Uterus (tissue), 4 donors: ENCODE measurements at places on chromosomes 3 and 15.
A peak's percentile ranks its signal among the peaks of the same experiment; 100 is the strongest.

- no peak for DNase-seq
Measured at GRCh38 chr3:14288177-14288788, 109.7 kb downstream of the LSM3 start.

- DNase-seq, result no peak
Measured at GRCh38 chr3:52253314-52254304, 8.1 kb downstream of the PPM1M start.

- DNase-seq, result no peak
Measured at GRCh38 chr3:31721676-31722075, 189.0 kb downstream of the STT3B start.

DNA sequence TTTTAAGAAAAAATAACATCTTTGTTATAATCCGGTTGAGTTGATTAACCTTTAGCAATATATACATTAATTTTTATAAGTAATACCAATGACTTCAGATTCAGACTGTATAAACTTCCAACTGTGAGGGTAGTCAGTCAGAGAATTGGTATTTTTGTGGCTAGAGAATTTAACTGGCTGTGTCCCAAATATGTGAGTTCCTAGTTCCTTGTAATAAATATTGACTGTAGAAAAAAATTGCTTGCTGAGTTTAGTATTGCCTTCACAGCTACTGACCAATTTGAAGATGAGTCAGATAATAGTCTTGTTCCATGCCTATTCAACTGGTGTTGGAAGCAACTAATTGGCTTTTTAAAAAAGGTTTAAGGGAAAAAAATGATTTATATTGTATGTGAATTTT lies 210.8 kb downstream of the GAP43 start:
- no peak for DNase-seq

- peak; percentile 95 for DNase-seq
Measured at GRCh38 chr15:78872155-78872971, at the start of gene MORF4L1. MORF4L1 (plus strand) TSS chr15:78872890; CDS start chr15:78873018, 128 bp downstream.

DNA sequence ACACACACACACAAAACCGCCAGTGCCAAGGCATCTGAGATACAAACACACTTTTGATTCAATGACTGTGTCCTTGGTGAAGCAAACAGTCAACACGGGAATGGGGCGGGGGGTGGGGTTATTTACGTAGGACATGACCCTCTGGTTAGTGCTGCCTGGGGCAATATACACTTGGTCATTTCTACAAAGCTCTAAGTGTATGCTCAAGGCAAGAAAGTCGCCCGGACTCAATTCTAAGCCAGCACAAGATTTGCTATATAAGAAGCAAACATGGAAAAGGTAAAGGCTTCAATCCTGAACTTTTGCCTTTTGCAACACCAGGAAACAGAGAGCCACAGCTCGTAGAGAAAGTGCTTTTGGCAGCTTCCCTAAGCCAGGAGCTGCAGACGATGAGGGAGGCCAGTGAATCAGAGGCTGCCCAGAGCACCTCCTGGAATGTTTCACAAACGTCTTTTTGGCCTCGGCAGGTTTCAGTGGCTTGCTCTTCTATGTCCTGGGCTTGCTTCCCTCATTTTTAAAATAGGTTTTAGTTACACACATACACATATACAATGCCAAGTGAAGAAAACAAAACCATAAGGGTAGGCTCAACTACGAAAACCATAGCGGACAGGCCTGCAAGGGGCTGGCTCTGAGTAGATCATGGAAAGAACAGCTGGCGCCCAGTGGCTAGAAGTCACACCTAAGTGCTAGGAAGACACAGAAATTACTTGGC lies 73.6 kb downstream of the TM4SF4 start:
- peak; percentile 73 for DNase-seq

DNA sequence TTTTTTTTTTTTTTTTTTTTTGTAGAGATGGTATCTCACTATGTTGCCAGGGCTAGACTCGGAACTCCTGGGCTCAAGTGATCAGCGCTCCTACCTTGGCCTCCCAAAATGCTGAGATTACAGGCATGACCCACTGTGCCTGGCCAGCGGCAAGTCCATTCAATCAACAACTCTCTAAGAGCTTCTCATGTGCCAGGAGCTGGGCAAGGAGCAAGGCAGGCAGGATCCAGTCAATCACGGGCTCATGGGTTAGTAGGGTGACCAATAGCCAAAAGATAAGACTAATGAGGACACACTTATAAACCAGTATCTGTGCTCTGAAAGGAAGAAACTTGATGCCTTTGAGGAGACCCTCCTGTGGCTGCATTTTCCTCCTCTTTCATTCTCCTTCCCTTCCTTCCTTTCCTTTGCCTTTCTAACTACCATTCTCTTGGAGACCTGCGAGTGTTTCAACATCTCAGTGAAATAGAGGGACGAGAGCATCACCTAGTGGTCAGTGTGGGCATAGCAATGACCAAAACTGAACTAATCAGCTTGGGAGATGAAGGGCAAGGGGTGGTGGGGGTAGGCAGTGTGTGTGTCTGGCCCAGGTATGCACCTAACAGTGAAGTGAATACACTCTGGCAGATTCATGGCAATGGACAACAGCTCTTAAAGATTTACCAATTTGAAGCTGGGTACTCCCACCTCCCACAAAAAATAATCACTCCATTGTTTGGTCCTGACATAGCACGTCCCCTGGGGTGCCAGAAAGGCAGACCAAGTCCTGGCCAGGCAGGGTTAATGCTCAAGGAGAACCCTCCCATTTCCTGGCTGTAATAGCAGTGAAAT lies 6.3 kb downstream of the RPP25 start:
- peak; percentile 83 for DNase-seq

DNA sequence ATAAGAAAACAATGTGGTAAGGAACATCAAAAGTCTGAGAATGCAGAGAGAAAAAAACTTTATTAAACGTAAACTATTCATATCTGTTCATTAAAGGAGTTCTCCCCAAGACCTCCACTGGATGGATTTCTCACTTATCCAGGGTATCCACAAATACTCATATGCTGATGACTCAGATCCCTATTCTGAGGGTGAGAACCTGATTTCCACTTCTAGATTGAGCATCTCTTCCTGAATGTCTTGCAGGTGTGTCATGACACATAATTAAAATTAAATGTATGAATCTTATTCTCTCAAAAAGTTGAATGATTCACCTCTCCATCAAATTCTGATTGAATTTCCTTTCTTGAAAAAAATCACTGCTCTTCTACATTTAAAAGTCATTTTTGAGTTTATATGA lies 199.9 kb downstream of the MFSD1 start:
- DNase-seq, result no peak

- DNase-seq, result no peak
Measured at GRCh38 chr3:50623840-50624474, 7.0 kb downstream of the MAPKAPK3 start.

DNA sequence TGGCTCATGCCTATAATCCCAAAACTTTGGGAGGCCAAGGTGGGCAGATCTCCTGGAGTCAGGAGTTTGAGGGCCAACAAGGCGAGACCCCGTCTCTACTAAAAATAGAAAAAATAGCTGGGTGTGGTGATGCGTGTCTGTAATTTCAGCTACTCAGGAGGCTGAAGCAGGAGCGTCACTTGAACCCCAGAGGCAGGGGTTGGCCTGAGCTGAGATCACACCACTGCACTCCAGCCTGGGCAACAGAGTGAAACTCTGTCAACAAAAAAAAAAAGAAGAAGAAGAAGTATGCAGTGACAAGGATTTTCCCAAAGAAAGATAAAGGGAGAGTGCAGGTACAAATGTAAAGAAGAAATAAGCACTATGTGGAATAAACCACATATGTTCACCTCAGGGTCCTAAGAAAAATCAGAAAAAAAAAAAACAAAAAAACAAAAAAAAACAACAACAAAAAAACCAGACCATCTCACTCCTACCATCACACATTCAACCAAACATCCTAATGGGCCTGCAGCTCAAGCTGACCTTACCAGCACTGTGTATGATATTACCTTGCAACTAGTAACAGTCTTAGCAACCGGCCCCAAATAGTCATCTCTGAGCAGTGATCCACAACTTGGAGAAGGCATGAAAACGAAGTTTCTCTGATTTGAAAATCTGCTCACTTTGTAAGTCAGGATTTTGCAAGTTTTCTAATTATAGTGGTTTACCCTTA lies 296.7 kb upstream of the PROK2 start:
- DNase-seq, result no peak

GRCh38 chr15:84661001-84661400 lies 3.0 kb upstream of the NMB start:
- DNase-seq, result no peak

DNA sequence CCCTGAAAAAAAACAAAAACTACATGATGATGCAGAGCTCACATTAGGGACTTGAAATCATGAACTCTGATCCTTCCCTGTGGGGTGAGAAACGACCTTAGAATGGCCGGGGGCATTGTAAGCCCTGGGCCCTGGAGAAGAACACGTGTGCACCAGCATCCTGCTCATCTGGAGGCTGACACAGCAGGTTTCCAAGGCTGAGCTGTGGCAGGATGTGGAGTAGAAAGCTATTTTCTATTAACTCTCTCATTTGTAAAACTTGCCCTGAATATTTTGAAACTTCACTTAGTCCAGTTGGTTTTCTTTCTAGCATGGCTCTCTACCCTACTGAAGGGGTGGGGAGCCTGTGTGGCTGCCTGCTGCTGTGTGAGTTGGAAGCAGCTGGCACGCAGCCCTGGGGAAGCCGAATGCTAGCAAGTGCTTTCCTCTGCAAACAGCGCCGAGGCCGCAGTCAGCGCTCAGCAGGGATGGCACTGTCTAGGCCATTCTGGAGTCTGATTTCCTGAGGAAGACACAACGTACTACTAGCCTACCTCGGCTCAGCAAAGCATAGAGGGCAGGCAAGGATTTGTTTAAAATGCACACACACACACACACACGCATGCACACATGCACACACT lies 58.0 kb downstream of the GABRG3 start:
- no peak for DNase-seq

DNA sequence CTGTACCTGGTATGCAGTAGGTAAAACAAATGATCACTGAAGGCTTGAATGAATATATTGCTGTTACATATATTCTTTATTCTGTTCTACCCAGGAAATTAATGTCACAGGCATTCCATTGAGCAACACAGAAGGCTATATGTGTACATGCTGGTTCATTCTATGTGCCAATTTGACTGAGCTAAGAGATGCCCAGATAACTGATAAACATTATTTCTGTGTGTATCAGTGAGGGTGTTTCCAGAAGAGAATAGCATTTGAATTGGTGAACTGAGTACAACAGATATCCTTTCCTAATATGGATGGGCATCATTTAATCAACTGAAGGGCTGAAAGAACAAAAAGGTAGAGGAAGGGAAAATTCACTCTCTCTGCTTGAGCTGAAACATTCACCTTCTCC lies 886.8 kb downstream of the FHIT start:
- DNase-seq, result no peak
